Activated CD4-positive, alpha-beta T cell treated with anti-CD3 and anti-CD28 coated beads, Interleukin-2, amount 50 U/mL, for 24 hours (primary cell): ENCODE measurements at places on chromosomes 3 and 15.

- no peak for DNase-seq
Observed at GRCh38 chr3:32819551-32820348, 2.0 kb downstream of the TRIM71 start.

- DNase-seq, result no peak
Observed at GRCh38 chr15:67059127-67059553, 6.3 kb upstream of the SMAD3 start.

GRCh38 chr15:63895194-63895593 lies 61.4 kb upstream of the HERC1 start:
- no peak for DNase-seq

- DNase-seq, result no peak
Observed at GRCh38 chr3:170437176-170437575, 18.5 kb downstream of the CLDN11 start.

GRCh38 chr15:56495533-56495932 lies 30.6 kb upstream of the MNS1 start:
- no peak for DNase-seq

DNA sequence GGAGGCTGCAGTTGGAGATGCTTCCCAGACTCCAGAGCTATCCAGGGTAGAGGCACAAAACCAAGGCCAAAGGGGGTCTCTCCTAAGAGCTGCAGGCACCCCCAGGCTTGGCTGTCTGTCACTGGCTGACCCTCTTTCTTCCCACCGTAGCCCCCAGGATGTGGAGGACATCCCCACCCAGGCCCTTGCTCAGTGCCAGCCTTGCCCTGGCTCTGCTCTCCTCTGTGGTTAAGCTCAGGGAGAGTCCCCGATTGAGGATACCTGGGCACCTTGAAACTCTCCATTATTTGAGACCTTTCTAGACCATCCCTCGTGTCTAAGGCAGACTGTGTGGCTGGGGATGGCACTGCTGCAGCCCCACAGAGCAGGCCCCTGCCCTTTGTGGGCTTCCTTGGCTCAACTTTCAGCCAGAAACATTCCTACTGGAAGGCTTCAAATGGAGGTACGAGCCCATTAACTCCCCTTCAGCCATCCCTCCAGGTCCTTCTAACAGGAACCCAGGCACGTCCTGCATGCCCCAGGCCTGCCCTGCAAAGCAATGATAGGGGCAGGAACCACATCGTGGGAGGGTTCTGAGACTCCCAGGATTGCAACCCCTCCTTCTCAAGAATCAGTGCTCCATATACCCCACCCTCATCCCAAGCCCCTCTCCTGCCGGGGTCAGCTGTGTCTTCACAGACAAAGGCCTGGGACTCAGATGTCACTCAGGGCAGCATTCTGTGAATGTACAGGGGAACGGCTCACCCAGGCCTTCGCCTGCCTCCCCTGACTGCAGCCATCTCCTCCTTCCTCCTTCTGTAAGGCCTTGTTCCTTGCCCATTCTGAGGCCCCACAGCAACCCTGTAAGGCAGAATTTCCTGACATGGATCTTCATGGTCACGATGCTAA lies 102.9 kb upstream of the ABHD17C start:
- DNase-seq, result no peak

GRCh38 chr3:25468866-25469319 lies 40.8 kb downstream of the RARB start:
- DNase-seq, result no peak

GRCh38 chr3:8839607-8840325 lies 70.4 kb upstream of the OXTR start:
- no peak for DNase-seq

DNA sequence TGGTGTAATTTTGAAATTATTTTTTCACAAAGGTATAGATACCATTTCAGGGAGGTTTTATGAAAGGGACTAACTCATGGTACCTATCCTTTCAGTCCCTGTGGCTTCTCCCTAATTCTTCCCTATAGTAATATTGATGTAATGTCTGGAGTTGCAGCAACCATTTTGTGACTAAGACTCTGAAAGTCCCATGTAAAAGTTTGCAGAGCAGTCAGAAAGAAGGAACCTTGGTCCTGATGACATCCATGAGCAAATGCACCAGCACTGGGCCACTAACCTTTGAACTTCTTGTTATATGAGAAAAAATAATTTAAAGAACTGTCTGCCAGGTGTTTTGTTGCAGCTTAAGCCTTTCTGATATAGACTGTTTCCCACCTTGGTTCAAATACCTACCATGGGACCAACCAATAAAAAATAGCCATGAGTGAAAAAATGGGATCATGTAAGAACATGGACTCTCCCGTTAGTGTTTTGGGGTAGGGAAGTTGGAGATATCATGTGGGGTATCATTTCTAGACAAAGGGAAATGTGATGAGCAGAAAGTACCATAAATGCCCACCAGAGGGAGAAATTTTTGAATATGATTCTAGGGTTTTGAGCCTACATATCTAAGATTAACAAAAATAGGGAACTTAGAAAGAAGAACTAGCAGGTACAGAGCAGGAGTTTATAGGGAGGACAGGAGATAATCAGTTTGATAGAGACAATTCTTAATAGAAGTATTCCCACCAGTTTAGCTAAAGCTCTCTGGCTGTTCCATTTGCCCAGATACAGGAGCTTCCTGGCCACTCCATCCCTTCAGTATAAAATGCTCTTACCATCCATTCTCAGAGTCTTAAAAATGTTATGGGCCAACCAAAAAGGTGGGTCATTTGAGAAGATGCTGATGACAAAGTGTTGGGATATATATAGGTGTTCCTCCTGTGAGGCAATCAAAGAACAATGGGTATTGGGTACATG lies 3.4 kb upstream of the CPOX start:
- DNase-seq, result peak; percentile 26

- DNase-seq, result no peak
Observed at GRCh38 chr3:194555175-194556062, 68.6 kb upstream of the ATP13A3 start.

DNA sequence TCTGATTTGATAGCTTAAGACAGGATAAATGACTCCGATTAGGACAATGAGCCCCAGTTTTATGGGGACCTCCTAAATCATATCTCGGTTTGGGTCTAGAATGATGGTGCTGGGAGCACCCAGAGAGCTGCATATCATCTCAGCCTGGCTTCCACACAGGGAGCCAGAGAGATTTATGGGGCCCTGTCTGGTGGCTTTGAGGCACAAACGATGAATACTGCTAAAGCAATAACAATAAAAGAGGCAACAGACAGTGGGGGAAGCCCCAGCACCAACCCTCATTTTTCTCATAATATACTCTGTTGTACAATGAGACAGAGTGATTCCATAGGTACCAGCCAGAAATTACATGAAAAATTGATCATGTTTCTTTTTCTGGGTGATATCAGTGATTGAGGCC lies 889.0 kb upstream of the CFAP20DC start:
- no peak for DNase-seq

DNA sequence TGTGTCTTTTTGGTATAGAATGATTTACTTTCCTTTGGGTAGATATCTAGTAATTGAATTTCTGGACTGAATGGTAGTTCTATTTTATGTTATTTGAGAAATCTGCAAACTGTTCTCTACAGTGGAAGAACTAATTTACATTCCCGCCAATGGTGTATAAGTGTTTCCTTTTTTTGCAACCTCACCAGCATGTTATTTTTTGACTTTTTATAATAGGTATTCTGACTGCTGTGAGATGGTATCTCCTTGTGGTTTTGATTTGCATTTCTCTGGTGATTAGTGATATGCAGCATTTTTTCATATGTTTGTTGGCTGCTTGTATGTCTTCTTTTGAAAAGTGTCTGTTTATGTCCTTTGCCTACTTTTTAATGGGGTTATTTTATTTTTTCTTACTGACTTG lies 607.2 kb downstream of the OTOL1 start:
- no peak for DNase-seq

DNA sequence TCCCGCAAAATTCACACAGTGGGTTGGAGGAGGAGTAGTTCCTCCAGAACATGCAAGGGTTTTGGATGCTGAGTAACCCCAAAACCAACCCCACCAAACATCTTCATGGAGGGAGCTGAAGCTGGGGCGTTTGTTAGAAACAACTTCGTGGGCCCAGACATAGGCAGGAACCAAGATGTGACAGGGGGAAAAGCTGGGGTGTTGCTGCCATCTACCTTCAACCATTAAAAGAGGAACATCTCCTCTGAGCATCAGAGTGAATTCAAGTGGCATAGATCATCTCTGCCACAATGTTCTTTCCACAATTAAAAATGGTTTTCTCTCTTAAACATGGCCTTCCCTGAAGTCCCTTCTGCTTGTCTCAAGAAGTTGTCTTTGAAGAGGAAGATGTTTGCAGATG lies 20.5 kb downstream of the SIDT1 start:
- no peak for DNase-seq

DNA sequence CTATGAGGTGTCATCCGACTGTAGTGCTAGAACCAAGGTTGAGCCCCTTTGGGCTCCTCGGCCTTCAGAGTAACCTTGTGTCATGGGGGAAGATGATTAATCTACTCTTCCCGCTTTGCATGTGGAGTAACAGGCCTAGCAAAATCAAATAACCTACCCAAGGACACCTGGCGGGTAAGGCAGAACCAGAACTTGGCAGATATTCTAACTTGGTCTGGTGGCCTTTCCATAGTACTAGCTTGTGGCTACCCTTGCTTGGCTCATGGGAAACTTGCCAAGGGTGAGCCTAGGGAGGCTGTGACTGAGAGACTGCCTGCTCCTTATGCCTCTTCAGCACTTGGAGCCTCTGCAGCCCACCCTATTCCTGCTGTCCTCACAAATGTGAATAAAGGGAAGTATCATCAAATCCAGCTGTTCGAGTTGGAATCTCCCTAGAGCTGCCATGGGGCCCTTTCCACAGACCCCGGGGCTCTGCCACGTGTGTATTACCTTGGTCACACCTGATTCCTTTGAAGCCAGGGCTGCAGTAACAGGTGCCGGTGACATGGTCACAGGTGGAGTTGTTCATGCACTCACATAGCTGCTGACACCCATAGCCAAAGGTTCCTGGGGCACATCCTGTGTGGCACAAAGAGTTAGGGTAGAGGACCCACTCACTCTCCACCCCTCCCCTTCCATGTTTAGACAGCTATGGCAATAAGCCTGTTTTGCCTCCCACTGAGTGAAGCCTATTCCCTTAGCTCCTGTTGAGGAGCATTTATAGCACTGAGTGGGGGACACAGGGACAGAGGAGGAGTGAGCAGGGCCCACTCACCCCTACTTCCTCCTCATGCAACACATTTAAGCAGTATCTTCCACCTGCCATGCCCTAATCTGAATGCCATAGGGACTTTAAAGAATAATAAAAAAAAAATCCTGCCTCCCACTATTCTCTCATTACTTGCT lies 46.0 kb downstream of the RAB11A start:
- no peak for DNase-seq

DNA sequence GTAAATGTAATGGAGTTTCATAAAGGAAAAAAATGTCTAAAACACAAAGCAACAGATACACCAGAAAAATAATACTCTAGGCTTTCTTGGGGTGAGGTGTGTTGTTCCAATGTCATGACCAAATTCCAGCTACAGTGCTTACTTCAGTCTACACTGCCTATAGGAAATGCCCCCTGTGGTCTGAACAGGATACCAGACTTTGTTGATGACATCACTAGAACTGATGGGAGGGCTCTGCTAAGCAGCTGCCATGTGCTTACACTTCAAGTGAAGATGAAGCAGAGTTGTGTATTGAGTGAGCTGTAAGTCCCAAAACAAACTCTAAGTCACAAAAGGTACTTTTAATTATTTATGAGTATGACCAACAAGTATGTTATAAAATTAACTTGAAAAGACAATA lies 456.1 kb upstream of the IL12A start:
- no peak for DNase-seq

GRCh38 chr3:159852821-159853505 lies 135.7 kb upstream of the IL12A start:
- DNase-seq, result no peak

DNA sequence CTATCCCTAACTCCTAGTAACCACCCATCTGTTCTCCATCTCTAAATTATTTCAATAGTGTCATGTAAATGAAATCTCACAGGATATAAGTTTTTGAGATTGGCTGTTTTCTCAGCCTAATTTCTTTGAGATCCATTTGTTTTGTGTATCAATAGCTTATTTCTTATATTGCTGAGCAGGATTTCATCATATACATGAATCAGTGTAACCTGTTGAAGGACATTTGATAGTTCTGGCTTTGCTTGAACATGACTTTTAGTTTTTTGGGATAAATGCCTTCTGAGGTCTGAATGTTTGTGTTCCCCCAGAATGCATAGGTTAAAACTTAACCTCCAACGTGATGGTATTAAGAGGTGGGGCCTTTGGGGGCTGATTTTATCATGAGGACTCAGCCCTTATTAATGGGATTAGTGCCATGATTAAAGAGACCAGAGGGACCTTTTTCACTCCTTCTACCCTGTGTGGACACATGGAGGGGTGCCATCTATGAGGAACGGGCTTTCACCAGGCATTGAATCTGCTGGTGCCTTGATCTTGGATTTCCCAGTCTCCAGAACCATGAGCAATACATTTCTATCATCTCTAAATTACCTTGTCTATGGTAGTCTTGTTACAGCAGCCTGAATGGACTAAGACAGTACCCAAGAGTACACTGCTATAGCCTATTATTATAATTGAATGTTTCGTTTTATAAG lies 118.3 kb downstream of the FNDC3B start:
- DNase-seq, result no peak

- DNase-seq, result no peak
Observed at GRCh38 chr15:74799255-74799855, 13.3 kb upstream of the LMAN1L start.

GRCh38 chr3:141279077-141279967 lies 47.7 kb downstream of the PXYLP1 start:
- no peak for DNase-seq

GRCh38 chr15:58457466-58457965 lies 25.7 kb downstream of the LIPC start:
- no peak for DNase-seq

DNA sequence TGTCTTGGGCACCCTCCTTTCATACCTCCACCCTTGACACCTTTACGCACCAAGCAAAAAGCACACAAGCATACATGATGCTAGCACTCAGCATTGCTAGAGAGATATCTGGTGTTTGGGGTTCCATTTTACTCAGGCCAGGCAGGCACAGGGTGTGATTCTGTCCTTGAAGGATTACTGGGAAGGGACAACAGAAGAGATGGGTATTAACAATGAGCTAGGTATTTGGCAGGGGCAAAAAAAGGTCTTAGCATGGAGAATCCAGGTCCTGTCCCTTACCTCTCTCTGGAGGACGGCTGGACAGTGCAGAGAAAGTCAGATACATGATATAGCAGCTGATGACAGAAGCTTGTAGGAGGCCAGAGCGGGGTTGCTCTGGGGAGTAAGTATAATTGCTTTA lies 3.5 kb downstream of the SERINC4 start:
- no peak for DNase-seq

- no peak for DNase-seq
Observed at GRCh38 chr15:90301707-90302300, 36.3 kb downstream of the NGRN start.

DNA sequence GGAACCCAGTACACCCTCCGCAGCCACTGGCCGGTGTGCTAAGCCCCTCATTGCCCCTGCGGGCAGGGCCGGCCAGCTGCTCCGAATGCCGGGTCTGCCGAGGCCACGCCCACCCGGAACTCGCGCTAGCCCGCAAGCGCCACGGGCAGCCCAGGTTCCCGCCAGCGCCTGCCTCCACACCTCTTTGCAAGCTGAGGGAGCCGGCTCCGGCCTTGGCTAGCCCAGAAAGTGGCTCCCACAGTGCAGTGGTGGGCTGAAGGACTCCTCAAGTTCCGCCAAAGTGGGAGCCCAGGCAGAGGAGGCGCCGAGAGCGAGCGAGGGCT lies 81.4 kb upstream of the BCHE start:
- DNase-seq, result no peak

GRCh38 chr15:70775160-70775559 lies 11.8 kb upstream of the UACA start:
- DNase-seq, result no peak

- no peak for DNase-seq
Observed at GRCh38 chr3:107465064-107465631, 57.6 kb upstream of the BBX start.

GRCh38 chr3:58293516-58293915 lies 12.5 kb upstream of the RPP14 start:
- no peak for DNase-seq
